ENCODE measurements at places on chromosomes 1 and 21.
A peak's percentile ranks its signal among the peaks of the same experiment; 100 is the strongest.

DNA sequence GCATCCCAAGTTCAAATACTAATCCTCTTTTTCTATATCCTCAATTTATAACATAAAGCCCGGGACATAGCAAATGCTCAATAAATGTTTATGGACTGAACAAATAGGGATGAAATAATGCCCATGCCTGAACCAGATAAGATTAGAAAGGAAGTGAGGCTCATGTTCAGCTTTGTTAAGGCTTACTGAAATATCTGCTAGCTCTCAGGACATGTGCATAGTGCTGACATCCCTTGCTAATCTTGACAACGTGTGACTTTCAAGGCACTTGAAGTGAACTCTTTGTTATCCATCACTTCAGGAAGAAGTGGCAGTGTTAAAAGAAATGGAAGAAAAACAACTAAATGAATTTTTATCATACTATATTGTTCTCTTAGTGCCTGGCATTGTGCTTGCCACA is 260.3 kb upstream of the SGIP1 start:
- no peak for DNase-seq

DNA sequence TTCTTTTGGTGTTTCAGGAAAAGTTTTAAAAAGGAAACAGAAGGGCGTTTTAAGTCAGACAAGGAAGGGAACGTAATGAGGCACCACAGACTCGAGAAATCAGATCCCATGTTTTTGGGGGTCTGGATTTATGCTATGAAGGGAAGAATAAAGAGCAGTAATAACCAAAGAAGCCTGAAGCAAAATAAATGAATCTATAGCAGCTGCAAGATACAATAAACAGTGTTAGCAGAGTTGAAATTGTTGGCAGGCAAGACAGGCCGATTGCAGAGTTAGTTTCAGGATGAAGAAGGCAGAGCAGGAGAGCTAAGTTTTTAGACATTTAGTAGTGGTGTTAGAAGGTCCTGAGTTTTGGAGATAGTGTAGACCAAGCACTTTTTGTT is 425 bp downstream of the DDR2 start:
- no peak for DNase-seq

DNA sequence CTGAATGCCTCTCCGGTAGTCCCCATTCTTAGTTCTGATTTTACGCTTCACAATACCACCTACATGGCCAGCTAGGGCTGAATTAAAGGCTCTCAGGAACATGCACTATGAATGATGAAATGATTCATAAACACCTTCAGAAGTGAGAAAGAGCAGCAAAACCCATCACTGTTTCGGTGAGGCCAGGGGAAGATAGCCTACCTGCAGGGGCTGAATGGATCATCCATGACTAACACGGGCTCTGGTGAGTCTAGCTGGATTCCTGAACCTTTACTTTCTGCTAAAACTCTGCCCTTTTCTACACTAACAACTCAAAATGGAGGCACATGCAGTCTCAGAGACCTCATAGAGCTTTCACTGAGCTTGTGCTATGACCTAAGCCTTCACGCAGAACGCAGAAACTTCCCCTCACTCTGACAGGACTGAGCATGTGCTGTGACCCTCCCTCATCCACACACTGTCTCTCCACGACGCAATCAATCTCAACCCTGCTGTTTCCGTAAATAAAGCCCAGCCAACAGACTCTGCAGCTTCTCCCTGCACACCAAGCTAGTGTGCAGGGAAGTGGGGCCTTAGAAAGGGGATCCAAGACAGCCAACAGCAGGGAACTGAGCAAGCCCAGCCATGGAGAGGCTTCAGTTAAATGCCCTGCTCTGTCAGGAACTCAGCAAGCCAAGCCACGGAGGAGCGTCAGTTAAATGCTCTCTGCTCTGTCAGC is 207.8 kb downstream of the SLC45A1 start:
- peak; percentile 97 for DNase-seq

DNA sequence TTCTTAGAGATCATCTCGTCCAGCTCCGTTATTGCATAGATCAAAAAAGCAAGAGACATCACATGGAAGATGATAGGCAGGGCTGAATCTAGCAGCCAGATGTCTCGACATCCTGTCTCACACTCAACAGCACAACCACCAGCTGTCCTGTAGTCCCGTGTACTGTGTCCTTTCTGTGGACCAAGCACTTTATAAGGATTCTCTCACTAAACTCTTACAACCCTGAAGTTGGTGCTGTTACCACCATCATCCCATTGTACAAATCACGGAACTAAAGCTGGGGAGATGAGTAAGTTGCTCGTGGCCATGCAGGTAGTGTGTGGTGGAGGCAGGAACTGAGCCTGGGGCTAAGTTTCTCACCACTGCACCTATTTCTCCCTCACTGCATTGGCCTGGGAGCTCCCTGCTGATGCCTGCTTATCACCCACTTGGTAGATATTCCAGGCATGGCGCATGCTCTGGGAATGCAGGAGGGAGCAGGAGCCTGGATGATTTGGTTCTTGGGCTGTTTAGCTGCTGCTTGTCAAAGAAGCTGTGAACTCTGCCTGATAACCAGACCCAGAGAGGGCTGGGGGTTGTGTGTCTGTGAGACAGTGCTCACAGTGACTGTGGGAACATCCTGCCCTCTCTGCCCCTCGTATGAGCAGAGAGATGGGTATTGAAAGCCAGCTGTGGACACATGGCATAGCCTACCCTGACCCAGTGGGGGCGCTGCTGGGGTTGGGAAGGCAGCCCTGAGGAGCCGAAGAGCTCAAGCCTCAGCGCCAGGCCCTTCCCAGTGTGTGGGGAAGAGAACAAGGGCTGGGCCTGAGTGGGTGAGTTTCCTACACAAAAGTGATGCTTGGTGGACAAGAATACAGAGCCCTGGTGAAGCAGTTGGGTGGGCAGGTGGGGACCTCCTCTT is 13.6 kb downstream of the PPFIA4 start:
- peak; percentile 40 for DNase-seq

DNA sequence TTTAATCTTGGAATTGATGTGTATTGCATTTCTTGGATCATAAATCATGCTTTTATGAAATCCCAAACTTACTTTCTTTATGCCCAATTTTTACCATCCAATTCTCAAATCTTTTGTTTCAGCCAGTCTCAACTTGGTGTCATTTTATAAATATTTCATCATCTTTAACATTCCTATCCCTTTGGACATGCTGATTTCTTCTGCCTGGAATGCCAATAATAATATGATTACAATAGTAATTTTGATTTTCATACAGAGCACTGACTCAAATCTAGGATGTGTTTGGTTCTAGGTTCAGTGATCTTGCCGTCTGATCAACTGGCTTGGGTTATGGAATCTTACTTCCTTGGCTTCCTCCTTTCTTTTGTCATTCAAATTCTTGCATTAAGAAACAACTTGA is 12.8 kb downstream of the RRP15 start:
- no peak for DNase-seq

DNA sequence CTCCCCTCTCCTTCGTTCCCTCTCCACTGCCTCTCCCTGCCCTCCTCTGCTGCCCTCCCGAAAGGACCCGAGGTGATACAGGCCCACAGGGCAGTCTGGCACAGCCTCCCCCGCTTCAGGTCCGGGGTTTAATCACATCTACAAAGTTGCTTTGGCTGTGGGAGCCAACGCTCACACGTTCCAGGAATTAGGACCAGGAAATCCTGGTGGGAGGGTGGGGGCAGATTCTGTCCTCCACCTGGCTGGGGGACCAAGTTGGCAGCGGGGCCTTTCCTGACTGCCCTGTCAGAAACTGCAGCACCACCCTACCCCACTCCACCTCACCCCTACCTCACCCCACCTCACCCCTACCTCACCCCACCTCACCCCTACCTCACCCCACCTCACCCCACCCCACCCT is 95.1 kb downstream of the WDR4 start:
- DNase-seq: no peak

DNA sequence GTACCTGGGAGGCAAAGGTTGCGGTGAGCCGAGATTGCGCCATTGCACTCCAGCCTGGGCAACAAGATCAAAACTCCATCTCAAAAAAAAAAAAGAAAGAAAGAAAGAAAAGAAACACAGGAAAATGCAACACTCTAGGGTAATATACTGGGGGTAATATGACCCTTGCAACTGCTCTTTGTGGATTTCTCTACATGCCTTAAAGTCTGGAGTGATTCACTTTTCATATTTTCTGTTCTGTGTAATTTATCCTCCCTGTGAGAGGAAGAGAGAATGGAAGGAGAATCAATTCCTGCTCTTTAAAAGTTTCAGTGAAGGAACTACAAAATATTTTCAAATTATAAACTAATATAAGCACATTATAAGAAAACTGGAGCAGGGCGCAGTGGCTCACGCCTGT is 22.7 kb downstream of the RIT1 start:
- DNase-seq: no peak

DNA sequence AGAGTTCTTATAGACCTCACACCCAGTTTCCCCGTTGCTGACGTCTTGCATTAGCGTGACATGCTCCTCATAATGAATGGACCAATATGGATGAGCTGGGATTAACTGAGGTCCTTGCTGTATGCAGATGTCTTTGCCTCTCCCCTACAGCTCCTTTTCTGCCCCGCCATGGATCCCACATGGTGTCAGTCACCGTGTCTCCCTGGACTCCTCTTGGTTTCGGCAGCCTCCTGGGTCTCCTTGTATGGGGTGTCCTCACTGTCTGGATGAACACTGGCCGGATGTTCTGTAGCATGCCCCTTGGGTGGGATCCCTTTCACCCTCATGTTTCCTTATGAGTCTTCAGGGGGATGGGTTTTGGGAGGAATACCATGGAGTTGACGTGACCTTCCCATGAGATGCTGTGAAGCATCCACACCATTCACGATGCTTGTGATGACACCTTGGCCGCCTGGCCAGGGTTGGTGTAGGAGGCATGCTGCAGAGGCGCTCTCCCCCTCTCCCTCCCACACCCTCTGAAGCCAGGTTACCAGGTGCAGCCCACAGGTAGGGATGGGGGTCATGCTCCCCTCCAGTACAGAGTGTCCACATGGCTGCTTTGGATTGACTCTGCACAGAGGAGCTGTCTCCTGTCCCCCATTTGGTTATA is 4.4 kb downstream of the GJC2 start:
- no peak for DNase-seq

DNA sequence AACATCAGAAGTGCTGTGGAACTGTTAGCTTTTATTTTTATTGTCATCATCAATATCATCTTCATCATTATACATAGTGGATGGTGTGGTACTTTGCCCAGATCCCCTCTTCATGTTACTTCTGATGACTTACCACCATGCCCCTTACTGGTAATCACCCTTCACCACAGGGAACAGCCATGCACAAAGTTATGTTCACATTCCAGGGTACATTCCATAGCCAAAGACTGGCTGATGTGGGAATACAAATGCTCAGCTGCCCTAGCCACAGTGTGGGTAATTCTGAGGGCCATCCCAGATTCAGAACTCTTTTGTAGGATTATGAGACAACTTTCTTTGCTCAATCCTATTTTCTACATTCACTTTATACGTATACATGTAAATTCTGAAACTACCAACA is 691.3 kb upstream of the CXADR start:
- no peak for DNase-seq

- peak; percentile 66 for DNase-seq
Observed at GRCh38 chr21:41367945-41368734, 6.3 kb downstream of the MX2 start.

GRCh38 chr1:220325306-220325995 is 53.2 kb upstream of the RAB3GAP2 start:
- peak; percentile 60 for DNase-seq

GRCh38 chr1:173062150-173062938 is 11.6 kb upstream of the TNFSF18 start:
- peak; percentile 15 for DNase-seq

- DNase-seq: no peak
Observed at GRCh38 chr21:15005391-15005790, 59.4 kb downstream of the NRIP1 start.

GRCh38 chr1:186841599-186841998 is 12.8 kb downstream of the PLA2G4A start:
- DNase-seq: no peak

DNA sequence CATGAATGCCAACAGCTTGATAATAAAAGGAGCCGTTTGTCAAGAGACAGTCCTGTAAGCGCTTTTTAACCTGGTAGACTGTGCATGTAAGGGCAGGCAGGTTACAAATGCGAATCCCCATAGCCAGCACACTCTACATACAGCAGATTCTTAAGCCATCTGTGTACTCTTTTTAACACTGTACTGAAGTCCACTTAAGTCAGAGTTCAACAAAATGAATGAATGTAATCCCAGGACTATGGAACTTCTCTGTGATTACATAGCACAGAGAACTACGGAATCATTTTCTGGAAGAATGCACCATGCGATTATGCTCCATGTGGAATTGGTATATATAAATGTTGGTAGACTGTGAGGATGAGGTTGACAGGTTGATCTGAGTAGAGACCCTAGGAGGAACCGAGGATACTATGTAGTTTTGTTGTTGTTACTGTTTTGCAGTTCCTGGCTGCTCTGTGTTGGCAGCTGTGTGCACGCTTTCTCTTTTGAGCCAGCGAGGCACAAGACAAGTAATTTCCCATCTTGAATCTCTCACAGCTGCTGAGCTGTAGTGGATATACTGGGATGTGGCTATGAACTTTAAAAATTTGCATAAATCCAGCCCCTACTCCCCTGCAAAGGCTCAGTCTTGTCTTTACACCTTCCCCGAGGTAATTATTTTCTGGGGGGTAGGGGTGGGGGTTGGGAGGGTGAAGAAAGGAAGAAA is 21.9 kb downstream of the LRRC8D start:
- DNase-seq: peak; percentile 54

DNA sequence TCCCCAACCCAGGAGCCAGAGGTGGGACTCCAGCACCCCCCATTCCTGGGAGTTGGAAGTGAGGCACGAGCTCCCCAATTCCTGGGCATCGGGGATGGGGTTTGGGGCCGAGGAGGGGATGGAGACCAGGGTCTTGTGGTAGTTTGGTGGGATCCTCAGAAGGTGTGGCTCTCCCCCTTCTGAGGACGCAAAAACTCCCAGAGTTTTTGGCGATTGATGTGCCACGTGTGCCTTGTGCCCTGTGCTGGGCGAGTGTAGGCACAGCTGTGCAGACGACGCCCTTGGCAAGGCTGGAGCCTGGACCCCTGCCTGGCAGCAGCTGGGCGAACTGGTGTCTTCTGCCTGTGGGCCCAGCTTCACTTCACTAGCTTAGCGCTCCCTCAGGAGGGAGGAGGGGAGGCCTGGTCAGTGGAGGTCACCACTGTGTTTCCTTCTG is 2.6 kb downstream of the GUK1 start:
- no peak for DNase-seq

Data from MV-4-11 (cell line).